Muscle of leg (tissue), 16 donors: ENCODE measurements at places on chromosomes 12 and 14. TPM values are rescaled to one million over a fixed set of nuclear protein-coding genes. Genes with fewer than 3 reads are reported as not detected.

Gene SENP1
- 17.0 TPM for polyA plus RNA-seq

DNA sequence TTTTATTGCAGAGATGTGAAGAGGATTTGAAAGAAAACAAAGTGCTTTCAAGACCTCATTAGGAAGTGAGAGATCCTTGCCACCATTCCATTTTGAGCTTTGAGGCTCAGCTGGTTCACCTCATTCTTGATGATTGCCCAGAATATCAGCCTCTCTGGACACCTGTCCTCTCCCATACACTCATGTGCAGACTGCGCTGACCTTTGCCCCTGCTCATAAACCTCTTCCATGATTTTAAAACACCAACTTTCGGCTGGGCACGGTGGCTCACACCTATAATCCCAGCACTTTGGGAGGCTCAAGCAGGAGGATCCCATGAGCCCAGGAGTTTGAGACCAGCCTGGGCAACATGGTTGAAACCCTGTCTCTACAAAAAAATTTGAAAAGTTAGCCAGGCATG, 8.9 kb downstream of the COX14 start:
- no peak for DNase-seq

DNA sequence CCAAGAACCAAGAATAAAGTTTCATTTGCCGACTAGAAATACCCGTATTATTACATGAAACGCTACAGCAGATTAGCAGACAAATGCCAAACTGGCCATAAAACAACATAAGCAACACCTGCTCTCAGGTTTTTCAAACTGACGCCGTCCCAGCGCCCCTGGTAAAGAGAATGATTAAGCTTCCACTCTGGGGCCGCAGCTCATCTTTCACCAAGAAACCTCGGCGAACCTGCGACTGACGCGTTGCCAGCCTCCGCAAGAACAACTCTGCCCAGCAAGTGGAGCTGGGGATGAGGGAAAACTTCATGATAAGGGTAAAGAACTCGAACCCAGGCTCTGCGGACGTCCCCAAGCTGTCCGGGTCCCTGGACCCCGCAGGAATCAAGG, 530 bp downstream of the ARL1 start:
- no peak for DNase-seq

- DNase-seq = peak; percentile 65
These were observed 283.6 kb downstream of the CACNA1C start for GRCh38 chr12:2336409-2336829.

GRCh38 chr12:88993651-88994050, 358.6 kb downstream of the DUSP6 start:
- peak; percentile 73 for DNase-seq

DNA sequence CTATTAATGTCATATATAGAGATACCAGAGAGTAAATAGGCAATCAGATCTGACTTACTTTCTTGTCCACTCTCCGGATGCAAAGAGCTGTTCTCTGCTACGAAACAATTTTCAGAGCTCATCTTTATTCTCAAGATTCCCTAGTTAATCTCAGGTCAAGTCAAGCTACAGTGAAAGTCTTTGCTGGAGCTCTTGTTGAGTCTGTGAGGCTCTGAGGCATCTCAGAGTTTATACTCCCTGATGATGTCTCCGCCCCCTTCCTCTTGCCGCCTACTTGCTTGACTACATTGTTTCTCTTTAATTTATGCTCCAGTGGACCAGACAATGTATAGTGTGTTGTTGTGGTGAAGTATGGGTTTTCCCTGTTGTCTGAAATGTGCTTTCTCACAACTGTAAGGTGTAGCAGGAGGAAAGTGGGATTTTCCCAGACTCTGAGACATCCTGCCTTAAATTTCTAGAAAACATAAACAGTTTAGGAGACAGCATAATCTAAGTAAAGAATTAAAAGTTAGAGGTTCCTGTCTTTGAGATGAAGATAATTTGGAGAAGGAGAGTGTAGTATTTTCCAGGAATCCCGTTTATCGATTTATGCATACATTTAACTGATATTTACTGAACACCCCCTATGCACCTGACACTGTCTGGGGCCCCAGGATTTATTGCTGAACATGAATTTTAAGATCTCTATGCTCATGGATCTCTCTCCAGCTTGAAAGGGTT, at the start of gene CD69:
TSS of gene CD69 (minus strand) at position 203 of the 720 bp plus-strand sequence. CDS start at position 122, 81 bp downstream.
- DNase-seq = no peak
